ENCODE measurements at places on chromosomes 4 and X.

DNA sequence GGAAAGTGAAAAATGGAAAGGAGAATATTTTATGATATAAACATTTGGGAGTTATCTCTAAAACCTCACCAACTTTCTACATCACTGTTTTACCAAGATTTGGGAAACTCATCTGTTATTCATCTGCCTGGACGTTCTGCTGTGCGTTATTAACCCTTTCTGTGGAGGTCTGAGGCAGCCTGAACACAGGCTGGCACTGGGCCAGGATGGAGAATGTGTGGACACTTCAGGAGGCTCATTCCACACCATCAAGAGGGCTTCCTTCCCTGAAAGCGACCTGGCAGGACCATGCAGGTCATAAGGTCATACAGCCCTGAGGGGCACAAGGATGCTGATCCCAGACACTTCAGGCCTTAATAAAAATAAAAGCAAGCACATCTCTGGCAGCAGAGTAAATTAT is 31.2 kb upstream of the TMEM184C start:
- DNase-seq = no peak

DNA sequence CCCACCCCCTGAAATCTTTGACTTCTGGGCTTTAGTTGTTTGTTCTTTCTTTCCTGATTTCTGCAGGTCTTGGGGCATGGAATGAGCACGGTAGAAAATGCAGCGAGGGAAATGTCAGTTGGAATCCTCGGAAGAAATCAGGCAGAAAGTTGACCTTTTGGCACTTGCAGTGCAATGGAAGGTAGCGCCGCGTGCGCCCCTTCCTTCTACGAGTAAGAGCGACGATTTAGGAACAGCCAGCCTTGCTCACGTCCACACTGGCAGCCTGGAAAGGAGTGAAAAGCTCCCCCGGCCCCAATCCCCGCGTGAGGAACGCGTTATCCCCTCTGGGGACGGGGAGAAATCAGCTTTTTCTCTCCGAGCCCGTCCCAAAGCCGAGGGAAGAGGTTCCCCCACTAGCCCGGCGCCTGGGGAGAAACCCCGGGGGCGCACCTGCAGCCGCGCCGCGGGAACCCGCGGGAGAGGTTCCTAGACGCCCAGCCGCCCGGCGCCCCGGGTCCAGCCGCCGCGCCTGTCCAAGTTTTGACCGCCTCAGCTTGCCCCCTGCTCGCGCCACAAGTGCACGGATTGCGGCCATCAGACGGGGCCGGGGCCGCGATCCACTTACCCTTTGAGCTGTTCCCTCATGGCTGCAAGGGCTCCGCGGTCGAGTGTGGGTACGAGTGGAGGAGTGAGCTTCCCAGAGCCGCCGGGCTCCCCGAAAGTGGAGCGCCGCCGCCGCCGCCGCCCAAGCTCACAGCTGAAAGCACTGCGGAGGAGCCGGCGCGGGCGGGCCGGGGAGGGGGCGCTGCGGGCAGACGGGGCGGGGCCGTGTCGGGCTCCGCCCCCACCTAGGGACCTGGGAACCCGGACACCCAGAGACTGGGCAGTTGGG is 194.6 kb upstream of the FTHL17 start:
- no peak for DNase-seq

GRCh38 chrX:70480660-70481018 is 36.0 kb downstream of the DLG3 start:
- no peak for DNase-seq

DNA sequence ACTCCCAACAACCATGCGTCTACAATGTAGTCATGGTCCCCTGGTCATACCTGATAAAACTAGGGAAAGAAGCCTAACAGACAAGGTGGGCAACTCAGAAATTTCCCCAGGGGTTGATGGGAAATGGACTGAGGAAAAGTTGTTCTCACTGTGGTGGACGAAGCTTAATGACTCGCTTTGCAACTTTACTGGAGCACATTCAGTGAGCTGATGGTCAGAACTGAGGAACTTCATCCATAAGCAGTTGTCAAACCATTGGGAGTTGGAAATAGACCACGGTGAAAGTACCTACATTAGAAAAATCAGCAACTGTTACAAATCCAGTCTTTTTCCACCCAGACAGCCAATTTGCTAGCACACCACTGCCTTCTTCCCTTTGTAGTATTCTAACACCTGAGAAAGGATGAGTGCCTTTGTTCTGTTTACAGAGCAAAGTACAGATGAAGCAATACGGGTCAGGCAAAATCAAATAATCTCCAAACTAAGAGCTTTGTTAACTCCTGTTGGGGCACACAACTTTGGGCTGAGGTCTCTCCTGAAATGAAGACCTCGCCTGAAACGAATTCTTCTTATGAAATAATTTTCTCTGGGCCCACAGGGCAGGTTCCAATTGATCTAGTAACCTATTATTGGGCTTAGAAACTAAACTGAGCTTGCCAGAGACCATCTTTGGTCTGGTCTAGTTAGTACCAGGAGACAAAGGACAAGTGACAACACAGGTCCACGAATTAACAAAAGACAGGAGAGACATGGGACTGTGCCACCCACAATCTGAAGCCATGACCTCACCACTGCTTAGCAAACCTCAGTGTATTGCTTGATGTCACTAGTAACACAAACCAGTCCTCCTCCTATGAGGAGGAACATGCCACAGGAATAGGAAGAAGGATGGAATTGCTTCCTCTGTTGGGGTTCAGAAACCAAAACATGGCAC is 58.9 kb upstream of the NFKB1 start:
- peak; percentile 37 for DNase-seq

DNA sequence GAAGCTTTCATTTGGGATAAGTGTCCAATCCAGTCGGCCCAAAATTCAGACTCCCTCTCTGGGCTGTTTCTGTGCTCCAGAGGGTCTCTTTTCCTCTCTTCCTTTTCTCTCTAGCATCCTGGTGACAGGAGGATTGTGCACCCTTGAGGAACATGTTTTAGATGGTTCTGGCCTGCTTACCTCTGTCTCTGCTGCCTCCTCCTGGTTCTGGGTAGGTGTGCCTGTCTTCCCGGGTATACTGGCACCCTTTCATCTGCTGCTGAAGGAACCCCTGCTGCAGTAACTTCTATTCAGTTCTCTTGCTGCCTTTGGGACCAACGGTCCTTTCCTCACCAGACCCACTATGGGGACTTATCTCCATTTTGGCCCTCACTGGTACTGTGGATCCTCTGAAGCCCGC is 53.2 kb downstream of the HMGB2 start:
- DNase-seq = no peak

DNA sequence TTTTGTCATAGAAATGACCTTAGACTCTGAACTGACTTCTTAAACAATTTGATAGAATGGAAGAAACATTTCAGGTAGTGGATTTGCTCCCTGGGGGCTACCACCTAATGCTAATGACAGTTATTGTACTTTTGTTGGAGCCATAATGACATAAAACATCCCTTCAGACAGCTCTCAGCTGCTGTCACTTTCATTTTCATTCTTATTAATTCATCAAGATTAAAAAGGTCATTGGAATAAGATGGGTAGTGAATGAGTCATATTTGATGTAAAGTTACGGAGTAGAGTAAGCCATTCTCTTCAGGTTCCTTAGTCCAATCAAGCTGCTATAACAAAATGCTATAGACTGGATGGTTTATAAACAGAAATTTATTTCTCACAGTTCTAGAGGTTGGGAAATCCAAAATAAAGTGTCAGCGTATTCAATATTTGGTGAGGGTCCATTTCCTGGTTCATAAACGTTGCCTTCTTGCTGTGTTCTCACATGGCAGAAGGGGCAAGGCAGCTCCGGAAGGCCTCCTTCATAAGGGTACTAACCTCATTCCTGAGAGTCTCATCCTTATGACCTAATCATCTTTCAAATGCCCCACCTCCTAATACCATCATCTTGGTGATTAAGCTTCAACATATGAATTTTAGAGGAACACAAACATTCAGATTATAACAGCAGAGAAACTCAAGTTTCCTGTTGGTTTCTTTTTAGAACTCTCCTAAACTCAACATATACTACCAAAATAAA is 268.5 kb downstream of the ARAP2 start:
- no peak for DNase-seq

DNA sequence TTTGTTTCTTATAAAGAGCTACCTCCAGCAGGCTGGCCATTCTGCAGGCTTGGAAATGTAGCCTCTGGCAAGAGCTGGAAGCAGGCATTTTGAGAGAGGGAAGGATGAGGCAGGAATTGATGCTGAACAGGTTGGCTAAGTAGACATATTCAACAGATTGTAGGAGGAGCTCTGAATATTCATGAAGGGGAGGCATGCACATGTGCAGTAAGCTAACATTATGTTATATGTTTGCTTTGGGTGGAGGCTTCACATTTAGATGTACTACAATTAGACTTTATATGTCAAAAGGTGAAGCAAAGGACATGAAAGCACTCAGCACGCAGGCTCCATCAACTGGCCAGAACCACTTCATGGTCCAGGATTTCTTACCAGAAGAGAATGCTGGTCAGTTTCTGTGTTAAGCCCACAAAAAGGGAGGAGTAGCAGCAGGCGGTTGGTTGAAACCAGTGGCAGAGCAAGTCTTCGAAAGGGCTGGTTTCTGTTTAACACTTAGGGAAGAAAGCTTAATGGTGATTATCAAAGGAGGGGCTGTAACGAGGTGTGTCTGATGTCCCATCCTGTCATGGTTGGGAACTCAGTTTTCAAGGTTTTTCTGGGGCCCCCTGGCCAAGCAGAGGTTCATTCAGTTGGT is 54.8 kb downstream of the FGFBP1 start:
- DNase-seq = no peak

- no peak for DNase-seq
These were observed 105.2 kb upstream of the FAM9A start for GRCh38 chrX:8906299-8906938.

DNA sequence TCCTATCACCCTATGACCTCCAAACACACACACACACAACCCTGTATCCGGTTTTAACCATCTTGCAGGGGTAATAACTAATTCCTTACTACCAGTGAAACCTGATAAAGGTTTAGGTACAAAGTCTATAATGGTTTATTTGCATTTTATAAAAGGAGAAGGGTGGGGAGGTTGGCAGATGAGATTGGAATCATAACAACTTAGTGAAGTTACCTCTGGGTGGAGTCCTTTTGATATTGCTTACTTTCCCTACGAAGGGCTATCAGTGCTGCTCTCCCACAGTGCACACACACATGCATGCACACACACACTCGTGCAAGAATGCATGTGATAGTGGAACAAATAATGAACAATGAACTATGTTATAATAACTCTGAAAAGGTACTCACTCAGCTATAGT is 56.1 kb downstream of the CCSER1 start:
- no peak for DNase-seq

- no peak for DNase-seq
These were observed at the start of gene ADGRL3 for GRCh38 chr4:61200187-61200915. TSS of gene ADGRL3 (plus strand) at chr4:61200326.

- peak; percentile 82 for DNase-seq
These were observed 1382.5 kb downstream of the C4orf33 start for GRCh38 chr4:130478406-130478805.

DNA sequence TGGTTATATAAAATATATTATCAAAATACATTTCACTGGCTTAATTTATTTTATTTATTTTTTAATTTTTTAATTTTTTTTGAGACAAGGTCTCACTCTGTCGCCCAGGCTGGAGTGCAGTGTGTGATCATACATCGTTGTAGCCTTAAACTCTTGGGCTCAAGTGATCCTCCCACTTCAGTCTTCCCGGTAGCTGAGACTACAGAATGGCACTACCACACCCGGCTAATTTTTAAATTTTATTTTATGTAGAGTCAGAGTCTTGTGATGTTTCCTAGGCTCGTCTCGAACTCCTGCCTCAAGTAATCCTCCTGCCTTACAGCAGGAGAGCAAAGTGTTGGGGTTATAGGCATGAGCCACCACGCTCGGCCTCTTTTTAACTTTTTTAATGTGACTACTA is 143.8 kb downstream of the CEP135 start:
- DNase-seq = no peak

DNA sequence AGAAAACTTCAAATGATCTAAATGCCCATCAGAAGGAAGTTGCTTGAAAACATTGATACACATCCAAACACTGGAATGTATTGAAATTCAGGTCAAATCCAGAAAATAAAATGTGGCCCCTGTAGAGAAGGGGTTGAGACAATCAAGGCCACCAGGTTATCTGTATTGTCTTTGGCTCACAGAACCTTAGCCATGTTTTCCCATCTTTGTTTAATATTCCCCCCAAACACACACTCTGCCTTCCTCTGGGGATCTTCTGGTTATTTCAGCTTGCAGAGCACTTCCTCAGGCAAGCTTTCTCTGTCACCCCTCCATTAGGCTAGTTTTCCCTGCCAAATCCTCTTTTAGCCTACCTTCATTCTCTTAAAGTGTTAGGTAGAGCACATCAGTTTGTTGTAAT is 30.5 kb downstream of the PAGE2 start:
- no peak for DNase-seq

GRCh38 chr4:93710847-93711430 is 117.6 kb upstream of the ATOH1 start:
- DNase-seq = no peak

DNA sequence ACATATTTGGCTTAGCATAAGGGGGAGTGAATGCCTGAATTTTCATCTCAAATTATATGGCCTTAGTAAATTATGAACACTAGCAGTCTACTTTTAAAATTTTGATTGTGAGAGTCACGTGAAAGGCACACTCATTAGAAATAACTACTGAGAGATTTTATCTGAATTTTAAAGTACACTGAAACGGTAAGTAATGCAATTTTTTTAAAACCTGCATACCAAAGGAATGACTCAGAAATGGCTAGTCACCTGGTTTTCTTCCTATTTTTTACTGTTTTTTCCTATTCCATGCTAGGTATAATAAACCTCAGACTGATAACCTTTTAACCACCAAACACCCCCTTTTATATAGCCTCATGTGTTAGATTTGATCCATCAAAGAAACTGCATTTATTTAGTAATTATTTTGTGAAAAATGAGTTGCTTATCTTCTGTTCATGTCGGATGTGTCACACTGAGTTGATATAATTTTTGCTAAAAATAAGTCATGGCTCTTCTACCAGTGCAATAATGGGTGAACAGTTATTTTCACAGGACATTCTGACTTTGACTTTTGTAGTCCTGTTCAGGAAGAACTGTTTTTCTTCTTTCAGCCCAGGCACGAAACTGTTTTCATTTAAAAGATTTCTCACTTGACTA is 40.4 kb downstream of the CPEB2 start:
- peak; percentile 66 for DNase-seq

DNA sequence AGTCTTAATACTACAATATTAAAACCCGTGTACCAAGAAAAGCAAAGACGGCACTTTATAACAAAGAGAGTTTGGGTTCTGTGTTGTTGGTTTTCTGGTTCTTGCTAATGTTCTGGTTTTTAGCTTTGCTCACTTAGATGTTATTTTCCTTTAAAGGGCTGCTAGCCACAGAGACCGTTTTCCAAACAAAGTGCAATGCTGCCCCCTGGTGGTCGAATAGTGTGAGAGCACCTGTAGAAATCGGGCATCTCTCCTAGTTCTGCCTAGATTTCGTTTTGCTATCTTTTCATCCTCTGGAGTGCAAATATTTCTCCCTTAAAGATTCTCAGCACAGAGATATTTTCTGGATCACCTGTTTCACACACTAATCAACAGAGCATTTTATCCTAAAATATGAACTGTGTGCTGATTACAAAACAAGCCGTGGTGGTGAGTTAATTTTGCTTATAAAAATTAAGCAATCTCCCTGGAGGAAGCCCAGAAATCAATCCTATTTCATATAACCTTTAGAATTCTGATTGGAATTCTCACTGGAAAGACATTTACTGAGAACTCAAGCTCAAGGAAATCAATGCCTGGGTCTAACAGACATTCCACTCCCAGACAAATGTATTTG is 334.5 kb upstream of the NOCT start:
- DNase-seq = peak; percentile 60

Measured in renal cortical epithelial cell (primary cell).